ENCODE measurements at places on chromosomes 2 and 18. TPM values are rescaled to one million over a fixed set of nuclear protein-coding genes. Genes with fewer than 3 reads are reported as not detected.
A peak's percentile ranks its signal among the peaks of the same experiment; 100 is the strongest.

DNA sequence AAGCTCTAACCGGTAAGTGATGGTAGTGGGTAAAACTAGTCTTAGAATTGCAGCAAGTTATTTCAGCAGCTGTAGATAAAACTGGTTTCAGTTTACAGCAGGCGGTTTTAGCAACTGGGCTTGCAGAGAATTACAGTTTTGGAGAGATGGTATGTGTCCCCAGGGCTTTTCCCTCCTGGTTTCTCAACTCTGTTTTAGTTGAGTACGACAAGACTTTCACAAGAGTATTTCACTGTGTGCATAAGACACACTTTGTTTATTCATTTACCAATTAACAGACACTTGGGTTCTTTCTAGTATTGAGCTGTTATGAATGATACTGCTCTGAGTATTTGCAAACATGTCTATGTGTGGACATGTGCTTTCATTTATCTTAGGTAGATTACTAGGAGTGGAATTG lies 65.6 kb upstream of the RFX8 start:
- peak; percentile 66 for DNase-seq

DNA sequence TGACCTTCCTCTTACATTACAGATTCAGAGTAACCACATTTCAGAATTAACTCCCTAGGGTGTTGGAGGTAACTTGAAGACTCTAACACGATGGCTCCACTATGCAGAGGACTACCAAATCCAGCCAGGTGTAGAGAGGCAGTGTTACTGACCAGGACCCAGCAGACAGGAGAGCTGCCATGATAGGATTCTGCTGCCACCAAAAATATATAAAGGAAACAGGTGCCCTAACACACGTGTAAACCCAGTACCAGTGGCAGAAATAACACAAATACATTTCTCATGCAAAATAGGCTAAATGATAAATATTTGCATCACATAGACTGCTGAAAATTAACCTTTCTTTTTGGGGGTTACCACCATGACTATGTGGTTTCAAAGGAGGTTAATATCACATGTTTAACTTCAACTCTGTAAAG lies 7.0 kb downstream of the ZBTB14 start:
- DNase-seq, result no peak

GRCh38 chr2:187994464-187995331 lies 297.0 kb upstream of the GULP1 start:
- no peak for DNase-seq

- no peak for DNase-seq
Measured at GRCh38 chr2:218046238-218046637, 22.8 kb upstream of the RUFY4 start.

GRCh38 chr2:71746946-71747501 lies 293.7 kb downstream of the DYSF start:
- DNase-seq, result no peak

GRCh38 chr18:23071285-23071684 lies 64.0 kb upstream of the CABLES1 start:
- DNase-seq, result no peak

DNA sequence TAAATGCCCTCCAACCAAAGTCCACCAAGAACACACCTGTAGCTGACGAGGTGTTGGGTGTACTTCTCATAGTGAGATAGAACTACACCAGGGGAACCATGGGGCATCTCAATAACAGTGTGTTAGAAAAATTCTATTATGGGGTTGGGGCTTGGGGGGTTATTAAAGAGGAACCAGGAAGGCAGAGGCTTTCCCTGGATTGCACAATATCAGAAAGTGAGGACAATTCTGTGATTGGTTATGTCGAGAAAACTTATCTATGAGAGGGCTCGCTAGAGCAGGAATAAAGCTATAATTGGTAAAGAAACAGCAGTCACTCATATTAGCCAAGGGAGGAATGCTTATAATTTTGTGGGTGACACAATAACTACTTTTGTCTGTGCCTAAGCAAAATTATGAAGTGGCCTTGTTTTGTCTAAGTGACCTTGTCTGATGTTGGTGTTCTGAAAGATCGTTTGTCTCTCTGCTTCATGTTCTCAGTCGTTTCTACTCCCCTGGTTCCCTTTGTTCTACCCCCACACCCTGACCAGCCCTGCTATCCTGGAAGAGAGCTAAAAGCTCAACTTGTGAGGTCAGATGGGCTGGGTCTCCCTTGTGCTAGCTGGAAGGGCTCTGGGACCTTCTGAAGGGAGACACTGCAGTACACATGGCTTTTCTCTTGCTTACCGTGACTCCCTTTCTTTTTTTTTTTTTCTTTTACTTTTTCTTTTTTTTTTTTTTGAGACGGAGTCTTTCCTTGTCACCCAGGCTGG lies 21.6 kb upstream of the INO80C start:
- no peak for DNase-seq

GRCh38 chr2:241764275-241765241 lies 12.1 kb upstream of the GAL3ST2 start:
- no peak for DNase-seq

DNA sequence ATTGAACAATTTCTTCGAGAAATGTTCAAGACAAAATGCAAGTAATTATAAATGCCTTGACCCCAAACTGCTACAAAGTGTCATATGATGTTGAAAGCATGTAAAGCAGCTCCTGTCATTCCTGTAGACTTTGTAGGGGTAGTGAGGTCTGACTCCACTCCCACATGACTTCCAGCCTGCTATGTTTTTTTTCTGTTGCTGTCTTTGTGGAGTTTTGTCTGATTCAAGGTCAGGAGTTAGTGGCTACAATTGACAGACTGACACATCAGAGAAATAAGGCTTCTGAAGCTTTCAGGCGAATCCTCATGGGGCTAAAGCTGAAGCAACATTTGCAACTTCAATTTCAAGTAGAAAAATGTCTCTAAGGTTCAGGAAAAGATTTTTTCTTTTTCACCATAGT lies 63.9 kb upstream of the CCDC195 start:
- no peak for DNase-seq

DNA sequence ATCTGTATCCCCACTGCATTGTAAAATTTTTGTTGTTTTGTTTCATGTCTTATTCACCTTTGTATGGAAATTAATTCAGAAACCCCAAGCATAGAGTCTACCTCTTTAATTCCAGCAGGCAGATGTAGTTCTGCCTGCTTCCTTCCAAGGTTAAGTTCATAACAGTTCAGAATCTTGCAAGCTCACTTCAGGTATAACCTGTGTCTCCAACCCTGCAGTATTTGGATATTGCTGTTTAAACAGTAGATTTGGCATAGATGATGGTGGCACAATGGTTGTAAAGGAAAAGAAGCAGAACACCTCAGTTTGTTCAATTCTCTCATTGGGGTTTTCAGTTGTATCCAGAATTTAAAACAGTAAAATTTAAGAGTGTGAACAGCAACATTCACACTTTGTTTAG lies 21.2 kb downstream of the SULT1C2 start:
- DNase-seq, result no peak

DNA sequence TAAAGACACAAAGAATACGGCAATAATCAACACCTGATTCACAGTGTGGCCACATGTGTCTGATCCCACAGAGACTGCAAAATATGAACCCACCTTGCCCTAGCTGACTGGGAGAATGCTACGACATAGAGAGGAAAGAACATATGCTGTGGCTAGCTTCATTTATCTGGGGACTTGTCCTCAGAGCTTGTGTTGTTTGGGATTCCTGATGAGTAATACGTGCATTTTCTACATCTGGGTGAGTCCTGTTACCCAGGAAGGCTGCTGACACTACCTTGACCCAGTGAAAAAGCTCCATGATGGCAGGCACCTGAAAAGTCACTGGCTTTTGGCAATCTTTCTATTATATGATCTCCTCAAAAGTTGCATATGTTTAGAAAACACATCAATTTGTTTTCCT lies 427.7 kb upstream of the LYPD1 start:
- DNase-seq, result no peak

DNA sequence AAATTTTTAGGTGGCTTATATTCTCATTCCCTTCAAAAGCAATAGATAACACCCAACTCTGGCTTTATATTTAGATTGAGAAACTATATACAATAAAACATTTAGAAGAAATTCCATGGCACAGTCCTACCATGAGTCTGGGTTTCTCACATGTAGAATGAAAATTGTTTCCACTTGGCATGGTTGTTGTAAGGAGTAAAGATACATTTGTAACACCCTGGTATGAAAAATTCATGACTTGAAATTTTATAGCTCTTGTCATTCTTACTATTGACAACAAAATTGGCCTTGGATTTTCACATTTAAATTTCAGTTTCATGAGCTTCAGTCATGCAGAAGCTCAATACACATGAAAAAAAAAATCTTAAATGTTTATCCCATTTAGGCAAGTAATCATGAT lies 92.5 kb upstream of the CBLN2 start:
- DNase-seq, result no peak

DNA sequence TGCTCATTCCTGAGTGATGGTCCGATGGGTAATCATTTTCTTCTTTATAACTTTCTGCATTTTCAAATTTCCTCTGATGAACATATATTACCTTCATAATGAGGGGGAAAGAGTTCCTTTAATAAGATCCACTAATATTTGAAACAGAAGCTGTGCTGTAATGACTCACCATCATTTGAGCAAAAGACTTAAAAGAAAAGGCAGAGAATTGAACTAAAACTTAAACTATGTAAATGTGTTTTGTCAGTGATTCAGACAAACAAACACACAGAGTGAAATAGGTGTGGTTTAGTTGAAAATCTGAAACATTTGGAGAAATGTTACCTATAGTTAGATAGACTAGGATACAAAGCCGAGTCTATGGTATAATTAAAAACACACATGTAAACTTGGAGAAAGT lies 209.6 kb downstream of the STK39 start:
- DNase-seq, result peak; percentile 13

DNA sequence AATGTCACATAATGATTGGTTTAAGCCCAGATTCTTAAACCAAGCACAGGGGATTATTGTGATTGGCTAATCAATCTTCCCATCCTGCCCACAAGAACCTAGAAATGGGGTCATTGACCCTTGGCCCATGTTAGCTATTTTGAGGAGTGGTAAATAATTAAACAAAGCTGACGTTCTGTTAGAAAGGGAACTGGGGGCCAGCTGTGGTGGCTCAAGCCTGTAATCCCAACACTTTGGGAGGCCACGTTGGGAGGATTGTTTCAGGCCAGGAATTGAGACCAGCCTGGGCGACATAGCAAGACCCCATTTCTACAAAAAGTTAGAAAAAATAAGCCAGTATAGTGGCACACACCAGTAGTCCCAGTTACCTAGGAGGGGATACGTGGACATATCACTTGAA lies 37.8 kb upstream of the PTPN4 start:
- no peak for DNase-seq

- no peak for DNase-seq
Measured at GRCh38 chr2:43349904-43350303, 123.5 kb upstream of the ZFP36L2 start.

- DNase-seq, result peak; percentile 35
Measured at GRCh38 chr2:71882949-71883472, 264.7 kb downstream of the CYP26B1 start.

- peak; percentile 94 for DNase-seq
Measured at GRCh38 chr18:60892855-60893254, 440.4 kb upstream of the CDH20 start.

DNA sequence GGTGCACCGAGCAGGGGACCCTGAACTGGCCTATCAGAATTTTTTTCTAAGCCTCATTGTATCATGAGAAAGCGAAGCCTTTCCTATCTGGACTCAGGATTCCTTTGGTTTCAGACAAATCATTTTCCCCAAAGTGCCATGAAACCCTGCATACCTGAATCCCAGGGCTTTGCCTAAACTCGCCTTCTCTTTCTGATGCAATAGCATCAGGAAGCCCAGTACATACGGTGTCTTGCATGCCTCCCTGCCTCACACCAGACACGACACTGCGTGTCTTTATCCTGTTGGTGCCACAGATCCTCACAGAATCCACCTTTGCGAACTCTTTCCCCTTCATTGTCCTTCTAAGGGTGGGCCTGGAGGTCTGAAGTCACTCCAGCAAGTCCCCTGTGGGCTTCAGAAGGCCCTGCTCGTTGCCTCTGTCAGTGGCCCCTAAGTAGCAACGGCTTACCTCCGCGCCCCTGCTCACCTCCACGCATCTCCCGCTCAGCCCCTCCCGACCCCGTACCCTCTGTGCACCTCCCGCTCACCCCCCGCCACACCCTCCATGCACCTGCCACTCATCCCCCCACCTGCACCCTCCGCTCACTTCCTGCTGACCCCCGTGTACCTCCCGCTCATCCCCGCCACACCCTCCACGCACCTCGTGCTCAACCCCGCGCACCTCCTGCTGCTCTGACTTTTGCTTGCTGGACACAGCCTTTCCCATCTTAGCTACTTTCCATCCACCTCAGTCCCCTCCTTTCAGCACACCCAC lies 83.4 kb downstream of the TPGS2 start:
- DNase-seq, result peak; percentile 71

DNA sequence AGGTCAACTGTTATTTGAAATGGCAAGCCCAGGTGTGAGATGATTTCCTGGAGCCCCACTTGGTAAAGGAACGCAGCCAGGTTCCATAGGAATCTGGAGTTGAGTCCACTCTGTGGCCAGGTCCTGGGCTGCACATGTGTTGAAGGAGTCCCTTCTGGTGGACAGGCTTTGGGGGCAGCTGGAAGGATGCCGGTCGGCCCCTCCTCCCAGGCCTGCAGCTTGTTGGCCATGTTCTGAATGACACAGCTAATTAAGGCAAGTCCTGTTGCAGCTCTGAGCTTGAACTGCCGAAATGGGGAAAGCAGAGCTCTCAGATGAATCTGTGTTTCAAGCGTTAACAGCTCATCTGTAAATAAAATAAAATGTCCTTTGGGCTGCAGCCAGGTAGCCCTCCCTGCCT lies 23.8 kb downstream of the EN1 start:
- no peak for DNase-seq

- DNase-seq, result no peak
Measured at GRCh38 chr2:11417946-11418585, 47.9 kb downstream of the E2F6 start.

GRCh38 chr2:54122171-54122935 lies 6.9 kb downstream of the ACYP2 start:
- peak; percentile 15 for DNase-seq

DNA sequence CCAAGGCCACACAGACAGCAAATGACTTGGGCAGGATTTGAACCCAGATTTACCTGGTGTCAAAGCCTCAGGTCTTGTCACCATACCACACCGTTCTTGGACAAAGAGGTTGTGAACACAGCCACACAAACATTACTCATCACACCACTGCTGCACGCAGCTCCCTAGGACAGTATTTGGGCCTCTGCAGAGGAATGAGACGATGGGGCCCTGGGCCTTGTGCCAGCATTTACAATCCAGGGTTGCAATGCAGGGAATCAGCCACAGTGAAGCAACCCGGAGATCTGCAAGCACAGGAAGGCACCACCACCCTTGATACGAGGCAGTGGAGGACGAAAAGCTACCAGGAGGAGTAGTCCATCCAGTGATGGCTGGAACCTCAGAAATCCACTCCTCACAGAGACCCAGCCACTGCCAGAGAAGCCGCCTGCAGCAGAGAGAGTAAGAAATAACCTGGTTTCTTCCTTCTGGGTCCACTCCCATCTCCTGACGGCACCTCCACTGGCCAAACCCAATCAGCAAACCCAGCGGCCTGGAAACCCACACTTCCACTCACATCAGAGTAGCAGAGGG lies 3.7 kb upstream of the MTCL1 start:
- peak; percentile 67 for DNase-seq

CYP27A1 gene
- 0.13 TPM for total RNA-seq

DHRS9 gene
- total RNA-seq, result 19.1 TPM

FEV gene
- not detected for total RNA-seq

SOWAHC gene
- 63.5 TPM for total RNA-seq

CFAP65 gene
- total RNA-seq, result not detected

CD8B2 gene
- total RNA-seq, result not detected

MALT1 gene
- 64.6 TPM for total RNA-seq

MALL gene
- total RNA-seq, result 33.7 TPM

EVX2 gene
- not detected for total RNA-seq

NR4A2 gene
- 0.26 TPM for total RNA-seq

ERICH2 gene
- total RNA-seq, result 4.7 TPM

HK2 gene
- 175 TPM for total RNA-seq

C2orf74 gene
- total RNA-seq, result 13.1 TPM

HOXD13 gene
- total RNA-seq, result not detected
